Left renal cortex interstitium (tissue), 4 donors: ENCODE measurements at places on chromosomes 6 and 20. TPM values are rescaled to one million over a fixed set of nuclear protein-coding genes. Genes with fewer than 3 reads are reported as not detected.

DNA sequence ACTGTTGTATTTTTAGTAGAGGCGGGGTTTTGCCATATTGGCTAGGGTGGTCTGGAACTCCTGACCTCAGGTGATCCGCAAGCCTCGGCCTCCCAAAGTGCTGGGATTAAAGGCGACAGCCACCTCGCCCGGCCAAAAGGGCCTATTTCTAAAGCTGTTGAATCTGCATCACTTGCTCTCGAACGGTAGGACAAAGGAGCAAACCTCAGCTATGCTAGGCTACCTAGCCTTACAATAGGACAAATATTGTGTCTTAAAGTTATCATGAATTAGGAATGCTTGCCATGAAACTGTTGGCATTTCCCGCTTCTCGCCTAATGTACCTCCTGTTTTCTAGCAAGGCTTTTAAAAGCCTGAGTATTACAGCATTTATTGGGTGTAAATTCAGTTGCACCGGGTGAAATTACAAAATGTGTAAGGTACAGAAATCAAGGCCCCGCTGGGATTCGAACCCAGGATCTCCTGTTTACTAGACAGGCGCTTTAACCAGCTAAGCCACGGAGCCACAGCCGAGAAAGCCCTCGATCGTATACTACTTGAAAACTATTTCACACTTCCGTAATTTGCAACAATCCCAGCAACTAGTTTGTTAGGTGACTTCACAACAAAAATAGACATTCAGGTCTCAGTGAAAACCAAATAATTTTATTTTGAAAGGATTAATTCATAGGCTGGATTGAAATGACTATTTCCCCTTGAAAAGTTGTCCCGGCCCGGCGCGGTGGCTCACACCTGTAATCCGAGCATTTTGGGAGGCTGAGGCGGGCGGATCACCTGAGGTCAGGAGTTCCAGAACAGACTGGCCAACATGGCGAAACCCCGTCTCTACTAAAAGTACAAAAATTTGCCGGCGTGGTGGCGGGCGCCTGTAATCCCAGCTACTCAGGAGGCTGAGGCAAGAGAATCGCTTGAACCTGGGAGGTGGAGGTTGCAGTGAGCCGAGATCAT is 211.6 kb upstream of the ZNF184 start:
- no peak for DNase-seq

DNA sequence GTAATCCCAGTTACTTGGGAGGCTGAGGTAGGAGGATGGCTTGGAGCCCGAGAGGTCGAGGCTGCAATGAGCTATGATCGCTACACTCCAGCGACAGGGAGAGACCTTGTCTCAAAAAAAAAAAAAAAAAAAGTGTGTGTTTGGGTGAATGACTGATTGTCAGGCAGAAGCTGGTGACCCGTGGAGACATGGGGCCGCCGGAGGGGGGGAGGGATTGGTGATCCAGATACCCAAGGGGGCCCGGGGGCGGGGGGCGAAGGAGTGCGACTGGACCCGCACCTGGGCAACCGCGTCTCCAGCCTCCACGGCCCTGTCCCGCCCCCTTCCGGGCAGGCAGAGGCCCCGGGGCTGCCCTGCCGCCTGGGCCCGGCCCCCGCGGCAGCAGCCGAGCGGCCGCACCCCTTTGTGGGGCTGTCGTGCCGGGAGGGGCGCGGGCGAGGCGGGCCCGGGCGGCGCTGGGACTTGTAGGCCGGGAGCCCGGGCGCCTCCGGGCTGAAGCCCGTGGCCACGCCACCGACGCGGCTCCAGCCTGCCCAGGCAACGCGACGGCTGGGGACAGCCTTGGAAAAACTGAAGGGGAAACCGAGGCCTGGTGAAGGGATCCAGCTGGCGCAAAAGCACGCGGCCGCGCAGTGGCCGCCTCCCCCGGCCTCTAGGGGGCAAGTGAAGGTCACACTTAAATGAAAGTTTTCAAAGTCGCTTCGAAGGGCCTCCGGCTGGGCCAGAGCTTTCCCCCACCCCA is 2.1 kb upstream of the RBM38 start:
- DNase-seq: no peak

GRCh38 chr6:25053875-25054371 is 118.2 kb upstream of the RIPOR2 start:
- DNase-seq: no peak

GRCh38 chr6:118188561-118188960 is 281.5 kb downstream of the SLC35F1 start:
- no peak for DNase-seq

Gene SEL1L2
- not detected for polyA plus RNA-seq

Gene KCNQ2
- 3.7 TPM for polyA plus RNA-seq

GRCh38 chr6:72972579-72972978 is 252.7 kb downstream of the KHDC1L start:
- no peak for DNase-seq

GRCh38 chr20:9143926-9144325 is 75.0 kb downstream of the PLCB4 start:
- no peak for DNase-seq

- DNase-seq: no peak
Observed at GRCh38 chr20:63908008-63908682, 13.2 kb downstream of the DNAJC5 start.

Gene PDE7B
- 8.8 TPM for polyA plus RNA-seq

DNA sequence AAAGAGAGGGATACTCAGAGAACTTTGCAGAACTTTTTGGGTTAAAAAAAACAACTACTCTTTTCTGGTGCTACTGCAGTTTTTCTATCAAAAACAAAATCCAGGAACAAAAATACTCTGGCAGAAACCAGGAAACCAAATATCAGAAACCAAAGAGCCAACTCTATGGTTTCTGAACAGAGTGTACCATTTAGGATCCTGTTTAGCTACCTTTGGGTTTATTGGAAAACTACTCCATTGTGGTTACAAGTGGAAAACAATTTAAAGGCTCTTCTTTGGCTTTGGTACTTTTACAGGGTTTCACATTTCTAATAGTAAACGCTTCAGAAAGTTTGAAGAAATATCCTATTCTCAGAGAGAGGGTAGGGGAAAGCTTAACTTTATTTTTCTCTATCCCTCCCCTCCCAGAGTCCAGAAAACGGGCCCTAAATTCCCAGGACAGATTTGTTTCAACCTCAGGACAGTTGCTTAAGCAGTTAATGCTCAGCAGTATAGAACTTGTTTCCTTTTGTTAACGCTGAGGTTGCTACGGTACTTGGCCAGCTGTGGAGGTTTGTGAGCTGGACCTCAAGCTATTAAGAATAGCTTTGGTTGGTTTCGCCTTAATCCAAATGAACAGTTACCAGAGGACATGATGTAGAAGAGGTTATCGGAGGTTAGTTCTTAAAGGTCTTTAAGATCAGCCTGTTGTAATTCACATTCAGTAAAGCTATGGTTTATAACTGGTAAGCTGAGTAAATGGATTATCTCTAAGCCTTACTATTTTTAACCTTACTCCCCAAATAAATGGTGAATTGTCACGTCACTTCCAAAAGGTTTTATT is 47.9 kb downstream of the FOXO3 start:
- no peak for DNase-seq
